ENCODE measurements at places on chromosomes 6 and 20.

DNA sequence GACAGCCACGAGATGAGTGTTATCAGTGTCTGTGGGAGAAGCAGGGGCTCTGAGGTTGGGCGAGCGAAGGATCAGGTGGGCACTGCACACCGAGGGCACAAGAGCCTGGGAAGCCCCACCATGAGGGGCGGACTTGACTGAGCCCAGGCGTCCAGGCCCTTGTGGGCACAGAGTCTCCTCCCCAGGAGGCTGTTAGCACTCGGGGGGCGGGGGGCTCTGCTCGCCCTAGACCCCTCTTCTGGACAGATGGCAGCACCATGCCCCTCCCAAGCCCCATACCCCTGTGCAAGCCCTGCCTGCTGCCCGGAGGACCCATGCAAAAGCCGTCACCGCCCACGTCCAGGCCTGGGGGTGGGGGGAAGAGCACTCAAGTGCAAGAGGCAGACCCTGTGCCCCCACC is 21.7 kb upstream of the SLCO4A1 start:
- no peak for DNase-seq

DNA sequence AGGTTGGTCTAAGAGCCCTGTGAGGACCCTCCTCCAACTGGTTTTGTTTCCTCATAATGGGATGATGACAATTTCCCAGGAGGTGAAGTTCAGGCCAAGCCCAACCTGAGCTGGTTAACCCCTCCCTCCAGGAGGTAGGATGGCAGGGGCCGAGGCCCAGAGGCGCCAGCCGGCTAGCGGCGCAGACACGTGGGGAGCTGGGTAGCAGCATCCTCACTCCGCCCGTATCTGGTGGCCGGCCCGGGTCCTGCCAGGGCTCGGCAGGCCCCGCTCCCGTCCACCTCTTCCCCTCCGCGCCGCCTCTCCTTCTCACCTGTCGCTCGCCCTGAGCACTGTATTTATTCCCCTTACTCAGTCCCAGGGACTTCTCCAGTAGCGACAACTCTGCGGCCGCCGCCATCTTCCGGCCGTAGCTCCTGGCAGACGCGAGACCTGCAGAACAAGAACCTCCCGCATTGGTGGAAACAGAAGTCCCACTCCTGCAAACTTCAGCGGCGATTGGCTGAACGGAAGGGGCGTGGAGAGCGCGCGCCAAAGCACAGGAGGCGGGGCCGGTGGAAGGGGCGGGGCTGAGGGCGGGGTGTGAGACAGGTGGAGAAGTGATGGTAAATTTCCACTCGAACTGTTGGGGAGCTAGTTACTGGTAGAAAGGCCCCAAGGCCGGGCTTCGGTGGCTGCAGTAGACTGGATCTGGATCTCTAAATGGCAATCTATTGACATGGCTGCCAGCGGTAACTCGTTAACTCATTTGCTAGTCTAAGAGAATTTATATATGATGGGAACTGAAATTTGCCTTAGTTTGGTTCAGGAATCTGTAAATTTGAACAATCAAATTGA is at the start of gene EEF1E1:
TSS of gene EEF1E1 (minus strand) at position 427 of the 837 bp plus-strand sequence. CDS start at position 400, 27 bp downstream.
- DNase-seq = peak; percentile 76

DNA sequence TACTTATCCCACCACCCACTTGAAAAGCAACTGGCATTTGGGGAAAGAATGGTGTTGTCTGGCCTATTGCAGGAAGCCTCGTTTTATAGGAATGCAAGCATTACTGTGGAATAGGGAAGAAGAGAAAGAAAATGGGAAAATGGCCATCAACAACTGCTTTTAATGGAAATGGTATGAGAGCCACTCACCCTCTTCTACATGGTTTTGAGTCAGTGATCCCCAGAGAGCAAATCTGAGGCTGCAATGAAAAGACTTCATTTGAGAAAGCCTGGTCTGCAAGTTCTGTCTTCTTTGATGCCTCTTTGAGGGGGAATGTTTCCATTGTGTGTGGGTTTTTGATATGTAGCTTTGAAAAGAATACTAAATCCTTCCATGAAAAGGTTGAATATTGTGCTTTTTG is 172.3 kb upstream of the HDDC2 start:
- DNase-seq = no peak

- no peak for DNase-seq
Observed at GRCh38 chr6:12585497-12585958, 131.0 kb upstream of the PHACTR1 start.

GRCh38 chr6:47484616-47485015 is 7.0 kb downstream of the CD2AP start:
- no peak for DNase-seq

- DNase-seq = no peak
Observed at GRCh38 chr6:38715016-38715689, at the start of gene DNAH8. DNAH8 (plus strand) TSS chr6:38715311; CDS start chr6:38722810, 7,499 bp downstream.

- no peak for DNase-seq
Observed at GRCh38 chr6:167696296-167696695, 130.4 kb upstream of the AFDN start.

- no peak for DNase-seq
Observed at GRCh38 chr6:13916230-13916944, 8.4 kb upstream of the RNF182 start.

DNA sequence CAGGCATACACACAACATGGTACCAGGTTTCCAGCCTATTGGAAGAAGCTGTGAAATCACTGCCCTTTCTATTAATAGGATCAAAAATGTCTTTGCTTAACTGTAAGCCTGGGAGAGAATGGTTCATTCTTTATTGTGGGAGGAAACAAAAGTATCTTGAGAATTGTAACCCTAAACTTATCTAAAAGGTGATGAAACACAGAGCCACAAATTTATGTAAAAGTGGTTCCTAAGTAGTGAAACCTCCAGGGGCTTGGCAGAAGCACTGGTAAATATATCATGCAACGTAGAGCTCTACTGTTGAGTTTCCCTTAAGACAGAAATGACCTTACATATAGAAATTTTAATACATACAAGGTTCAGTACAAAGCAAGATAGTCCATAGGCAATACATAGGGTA is 17.2 kb upstream of the NOX3 start:
- DNase-seq = no peak

GRCh38 chr20:51697096-51697826 is 70.9 kb downstream of the ATP9A start:
- DNase-seq = peak; percentile 23

DNA sequence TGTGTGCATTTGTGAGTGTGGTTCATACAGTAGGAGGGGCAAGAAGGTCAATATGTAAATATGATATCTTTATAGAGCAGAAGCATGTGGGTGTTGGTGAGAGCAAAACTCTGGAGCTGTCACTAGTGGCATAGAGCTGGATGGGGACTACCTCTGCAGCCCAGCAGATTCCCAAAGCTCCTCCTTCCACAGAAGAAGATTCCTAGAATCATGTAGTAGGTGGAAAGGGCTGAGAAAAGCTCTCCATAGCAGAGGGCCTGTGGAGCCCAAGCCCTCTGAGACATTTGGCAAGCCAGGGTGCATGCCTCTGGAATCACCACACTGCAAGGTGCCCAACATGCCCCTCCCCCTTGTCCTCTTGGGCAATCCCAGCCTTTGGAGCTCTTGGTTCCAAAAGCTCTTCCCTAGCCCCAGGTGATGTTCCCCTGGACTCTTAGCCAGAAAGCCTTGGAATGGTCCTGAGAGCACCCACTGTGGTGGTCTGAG is 233.2 kb downstream of the LRFN2 start:
- DNase-seq = no peak

GRCh38 chr6:122315842-122316241 is 83.6 kb upstream of the HSF2 start:
- DNase-seq = no peak

DNA sequence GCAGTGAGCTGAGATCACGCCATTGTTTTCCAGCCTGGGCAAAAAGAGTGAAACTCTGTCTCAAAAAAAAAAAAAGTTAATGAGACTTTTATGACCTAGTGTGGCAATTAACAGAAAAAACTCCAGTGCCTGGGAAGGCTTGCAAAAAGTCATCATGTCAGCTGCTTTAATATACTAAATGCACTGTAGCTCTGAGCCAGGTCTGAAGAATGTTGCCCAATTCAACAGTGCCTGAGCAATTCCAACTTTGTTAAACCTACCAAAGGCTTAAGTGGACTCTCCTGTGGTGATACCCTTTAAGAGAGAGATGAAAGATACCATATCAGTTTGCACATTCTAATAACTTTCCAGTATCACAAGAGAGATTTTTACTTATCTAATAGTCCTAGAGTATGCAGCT is 6.5 kb upstream of the ROS1 start:
- DNase-seq = no peak

- DNase-seq = no peak
Observed at GRCh38 chr20:38302786-38303185, 1.2 kb upstream of the BPI start.

- DNase-seq = no peak
Observed at GRCh38 chr6:25215881-25216280, 63.3 kb upstream of the CARMIL1 start.

DNA sequence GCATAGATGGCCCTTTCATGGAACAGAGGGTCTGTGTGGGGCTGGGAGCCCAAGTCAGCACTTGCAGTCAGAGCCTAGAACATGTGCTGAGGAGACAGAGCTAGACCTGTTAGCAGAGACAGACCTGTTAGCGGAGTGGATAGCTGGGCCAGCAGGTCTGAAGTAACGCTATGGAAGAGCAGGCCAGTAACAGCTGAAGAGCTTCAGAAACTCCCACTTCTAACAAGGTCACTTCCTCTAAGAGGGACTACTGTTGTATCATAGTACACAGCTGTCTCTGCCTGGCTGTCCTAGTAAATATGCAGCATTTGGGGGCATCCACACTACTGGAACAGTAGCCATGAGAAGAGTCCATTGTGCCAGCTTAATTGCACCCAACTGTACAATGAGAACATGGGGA is 41.2 kb upstream of the POLR1H start:
- DNase-seq = no peak

DNA sequence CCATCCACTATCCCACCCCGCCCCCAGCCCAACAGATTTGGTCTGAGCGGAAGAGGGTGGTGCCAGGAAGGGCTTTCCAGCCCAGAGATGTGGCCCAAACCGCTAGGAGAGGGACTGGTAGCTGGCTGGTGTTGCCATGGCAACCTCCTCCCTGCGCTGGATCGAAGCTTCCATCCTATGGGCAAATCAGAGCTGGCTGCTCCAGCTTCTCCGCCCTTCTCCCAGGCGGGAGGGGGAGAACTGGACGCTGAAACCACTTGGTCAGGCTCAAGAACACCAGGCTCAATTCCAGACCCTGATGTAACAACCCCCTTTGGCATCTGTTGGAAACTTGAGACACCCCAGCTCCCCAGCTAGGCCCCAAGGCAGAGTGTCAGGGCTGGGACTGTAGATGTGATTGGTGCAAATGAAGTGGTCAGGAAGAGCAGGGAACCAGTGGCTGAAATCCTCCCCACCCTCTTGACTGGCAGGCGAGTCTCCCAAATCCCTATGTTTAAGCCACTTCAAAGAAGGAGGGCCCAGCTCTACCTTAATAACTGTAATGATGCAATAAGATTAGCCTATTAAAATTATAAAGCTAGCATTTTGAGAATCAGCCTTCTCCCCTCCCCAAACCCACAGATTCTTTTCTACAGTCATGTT is 4.2 kb downstream of the RIMS4 start:
- DNase-seq = peak; percentile 45

GRCh38 chr20:35791821-35792220 is 20.0 kb downstream of the PHF20 start:
- DNase-seq = no peak

GRCh38 chr6:166660157-166660688 is 33.2 kb upstream of the RPS6KA2 start:
- no peak for DNase-seq

GRCh38 chr6:143594647-143595046 is 83.1 kb upstream of the PHACTR2 start:
- no peak for DNase-seq

GRCh38 chr6:7832904-7833750 is 77.5 kb downstream of the TXNDC5 start:
- no peak for DNase-seq

DNA sequence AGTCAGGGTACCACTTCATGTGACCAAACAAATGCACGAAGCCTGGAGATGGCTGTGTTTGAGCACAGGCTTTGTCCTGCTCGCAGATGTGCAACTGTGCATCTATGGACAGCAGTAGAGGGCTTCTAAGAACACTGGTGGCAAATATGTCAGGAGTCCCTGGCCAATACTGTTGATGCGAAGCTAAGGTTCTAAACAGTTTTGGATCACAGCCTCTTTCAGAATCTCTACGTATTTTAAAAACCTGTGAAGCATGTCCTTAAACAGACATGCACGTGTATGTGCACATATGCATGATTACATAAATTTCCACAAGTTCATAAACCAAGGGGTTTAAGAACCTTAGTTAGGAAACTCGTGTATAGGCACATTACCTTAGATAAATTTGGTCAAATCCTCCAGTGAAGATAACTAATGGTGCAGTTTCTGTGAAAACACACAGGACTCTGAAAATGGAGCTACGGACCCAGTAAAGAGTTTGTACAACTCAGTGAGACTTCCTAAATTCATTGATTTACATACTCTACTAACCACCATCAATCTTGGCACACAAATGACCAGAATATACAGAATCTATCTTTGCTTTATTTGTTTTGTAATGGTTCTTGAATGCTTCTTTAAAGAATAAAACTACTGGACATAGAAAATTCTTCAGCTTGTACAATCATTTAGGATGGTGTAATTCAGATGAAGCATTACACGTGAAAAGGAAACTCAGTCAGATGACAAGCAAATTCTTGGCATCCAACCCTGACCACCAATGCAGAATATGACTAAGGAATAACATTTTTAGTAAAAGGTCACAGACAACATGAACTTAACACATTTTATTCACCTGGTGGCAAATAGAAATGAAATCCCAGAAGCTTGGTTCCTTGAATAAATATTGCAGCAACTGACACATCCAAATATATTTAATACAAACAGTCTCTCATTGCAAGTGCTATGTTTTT is 27.4 kb downstream of the KCNQ5 start:
- no peak for DNase-seq

DNA sequence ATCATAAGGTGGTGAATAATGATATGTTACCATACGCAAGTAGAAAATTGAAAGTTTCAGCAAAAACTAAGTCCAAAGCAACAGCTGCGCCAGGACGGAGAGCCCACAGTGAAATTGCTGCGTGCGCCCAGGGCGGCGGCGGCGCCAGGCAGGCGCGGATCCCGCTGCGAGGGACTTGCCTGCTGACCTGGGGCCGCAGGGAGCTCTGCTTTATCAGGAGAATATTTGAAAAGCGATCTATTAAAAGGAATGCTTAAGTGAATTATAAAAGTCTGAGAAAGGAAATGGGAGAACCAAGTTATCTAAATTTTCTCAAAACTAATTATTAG is 85.4 kb downstream of the THBS2 start:
- no peak for DNase-seq

DNA sequence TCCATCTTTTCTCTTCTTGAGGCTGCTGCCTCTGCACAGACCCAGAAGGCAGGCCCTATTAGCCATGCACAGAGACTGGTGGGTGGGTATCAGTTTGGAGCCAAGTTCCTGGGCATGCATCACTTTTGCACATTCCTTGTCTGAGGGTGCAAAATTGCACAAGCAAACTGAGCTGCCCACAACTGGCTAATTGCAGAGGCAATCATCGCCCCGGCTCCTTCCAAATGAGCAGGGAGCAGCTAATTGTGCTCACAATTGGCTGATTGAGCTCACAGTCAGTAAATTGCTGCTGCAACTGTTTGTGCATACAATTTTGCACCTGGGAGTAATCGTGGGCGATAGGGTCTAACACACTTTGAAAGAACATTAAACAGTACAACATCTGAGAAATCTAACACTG is 511.4 kb downstream of the DHX35 start:
- DNase-seq = no peak

All from NCI-H1092 (cell line).